ENCODE measurements at places on chromosomes 3 and 15.

DNA sequence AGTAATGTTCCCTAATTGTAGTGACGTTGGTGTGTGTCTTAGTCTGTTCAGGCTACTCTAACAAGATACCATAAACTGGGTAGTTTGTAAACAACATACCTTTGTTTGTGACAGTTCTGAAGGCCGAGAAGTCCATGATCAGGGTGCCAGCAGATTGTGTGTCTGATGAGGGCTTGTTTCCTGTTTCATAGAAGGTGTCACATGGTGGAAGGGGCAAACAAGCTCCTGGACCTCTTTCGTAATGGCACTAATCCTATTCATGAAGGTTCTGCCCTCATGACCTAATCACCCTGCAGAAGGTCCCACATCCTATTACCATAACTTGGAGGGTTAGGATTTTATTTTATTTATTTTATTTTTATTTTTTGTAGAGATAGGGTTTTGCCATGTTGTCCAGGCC is 11.1 kb downstream of the ATXN7 start:
- no peak for DNase-seq

DNA sequence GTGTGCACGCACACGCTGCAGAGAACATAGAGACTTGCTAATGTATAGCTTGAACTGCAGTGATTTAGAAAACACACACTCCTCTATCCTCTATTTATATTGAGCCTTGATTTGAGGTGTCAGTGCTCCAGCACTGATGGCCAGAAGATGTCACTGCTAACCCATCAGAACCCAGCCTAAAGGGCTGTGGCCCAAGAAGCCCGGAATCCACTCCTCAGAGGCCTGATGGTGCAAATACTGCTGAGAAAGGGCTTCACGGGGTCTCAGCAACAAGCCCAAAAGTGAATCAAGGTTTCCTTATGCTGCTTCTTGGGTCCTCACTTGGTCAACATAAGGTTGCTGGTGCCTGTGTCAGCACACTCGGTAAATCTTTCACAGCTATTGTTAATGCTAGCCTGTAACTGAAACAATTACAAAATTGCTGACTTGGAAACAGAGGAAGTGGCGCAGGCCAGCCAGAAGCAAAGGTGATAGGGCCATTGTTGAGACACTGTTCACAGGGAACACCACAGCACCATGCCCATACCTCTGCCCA is 60.3 kb downstream of the HEG1 start:
- DNase-seq, result peak; percentile 69

DNA sequence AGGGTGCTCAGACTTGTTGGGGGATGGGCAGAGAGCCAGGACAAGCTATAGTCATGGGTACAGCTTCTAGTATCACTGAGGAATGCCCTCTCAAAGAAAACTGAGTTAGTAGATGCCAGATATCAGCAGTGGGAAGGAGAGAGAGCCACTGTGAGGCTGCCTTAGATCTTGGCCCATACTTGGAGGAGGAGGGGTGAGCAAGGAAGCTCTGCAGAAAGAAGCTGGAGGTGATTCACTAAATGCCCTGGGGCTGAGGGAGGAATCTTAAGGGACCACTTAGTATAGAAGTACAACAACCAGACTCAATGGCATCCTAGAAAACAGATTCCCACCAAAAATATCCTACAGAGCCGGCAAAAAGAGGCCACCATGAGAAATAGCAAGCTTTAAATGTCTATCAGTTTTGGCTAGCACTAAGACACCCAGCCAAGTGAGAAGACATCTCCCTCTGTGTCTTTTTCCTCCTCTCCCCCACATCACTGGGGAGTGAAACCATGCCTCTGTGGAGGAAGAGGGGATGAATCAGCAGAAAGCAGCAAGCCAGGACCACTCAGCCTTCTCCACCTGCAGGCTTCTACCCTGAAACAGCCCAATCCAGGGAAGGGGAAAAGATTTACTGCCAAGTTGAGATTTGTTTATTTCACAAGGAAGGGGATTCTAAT is 282.5 kb upstream of the STT3B start:
- DNase-seq, result no peak

DNA sequence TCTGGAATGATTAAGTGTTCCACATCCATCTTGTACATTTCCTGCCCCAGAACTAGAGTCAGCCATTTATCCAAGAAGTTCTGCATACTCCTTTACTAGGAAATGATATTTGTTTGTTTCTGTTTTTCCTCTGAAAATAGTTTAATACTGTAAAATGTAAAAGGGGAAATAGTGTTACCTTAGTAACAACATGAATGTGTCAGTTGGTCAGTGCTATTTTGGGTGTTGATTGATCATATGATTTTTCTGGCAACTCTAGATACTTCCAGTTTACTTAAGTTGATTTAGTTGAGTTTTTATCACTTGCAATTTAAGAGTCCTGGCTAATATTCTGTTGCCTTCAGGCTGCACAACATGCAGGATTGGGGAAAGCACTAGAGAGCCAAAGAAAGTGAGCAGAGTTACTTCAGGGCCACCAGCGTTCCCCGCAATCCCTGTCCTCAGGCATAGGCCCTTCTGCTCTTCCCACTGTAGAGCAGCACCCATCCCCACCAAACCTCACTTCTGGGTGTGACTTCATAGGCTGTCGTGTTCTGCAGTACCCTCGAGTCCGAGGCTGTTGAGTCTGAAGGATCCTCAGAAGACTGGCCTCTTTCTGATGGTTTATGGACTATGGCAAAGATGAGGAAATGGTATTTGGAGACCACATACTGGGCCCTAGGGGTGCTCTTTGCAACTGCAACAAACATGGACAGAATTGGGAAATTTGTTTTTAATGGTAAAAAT is 69.0 kb downstream of the CHD2 start:
- no peak for DNase-seq

GRCh38 chr15:92725171-92725570 is 69.6 kb upstream of the FAM174B start:
- no peak for DNase-seq

DNA sequence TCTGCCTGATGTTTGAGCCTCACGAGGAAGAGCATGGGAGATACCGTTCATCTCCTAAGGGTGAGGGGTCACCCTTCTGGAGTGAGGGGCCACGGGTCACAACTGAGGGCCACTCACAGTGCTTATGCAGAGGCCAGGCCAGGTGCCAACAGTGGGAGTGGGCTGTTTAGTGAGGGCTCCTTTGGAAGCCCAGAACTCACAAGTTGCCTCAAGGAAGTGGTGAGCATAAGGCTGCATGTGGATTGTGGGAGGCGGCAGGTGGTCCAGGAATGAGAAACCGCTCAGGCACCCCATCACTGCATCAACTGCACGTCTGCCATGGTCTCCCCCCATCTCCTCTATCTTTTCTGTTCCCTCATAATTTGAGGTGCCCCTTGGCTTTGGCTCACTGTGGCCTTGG is 26.5 kb downstream of the SPSB4 start:
- DNase-seq, result no peak

GRCh38 chr15:90686435-90687218 is 30.5 kb upstream of the BLM start:
- DNase-seq, result no peak

GRCh38 chr3:189602471-189602870 is 28.7 kb upstream of the TP63 start:
- DNase-seq, result no peak

DNA sequence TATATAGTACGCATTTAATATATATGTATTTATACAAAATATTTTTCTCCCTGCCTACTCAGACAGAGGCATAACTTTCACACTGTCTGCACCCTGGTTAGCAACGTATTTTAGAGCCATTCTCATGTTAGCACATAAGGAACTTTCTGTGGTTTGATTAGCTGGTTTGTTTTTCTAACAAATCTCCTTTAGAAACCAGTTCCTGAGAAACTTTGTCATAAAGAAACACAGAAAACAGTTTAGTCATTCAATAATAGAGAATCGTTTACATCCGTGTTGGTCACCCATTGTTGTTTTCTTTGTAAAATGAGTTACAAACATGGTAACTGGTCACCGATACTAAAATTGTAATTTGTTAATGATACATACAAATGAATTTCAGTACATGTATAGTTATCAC is 5.9 kb upstream of the NGRN start:
- no peak for DNase-seq

DNA sequence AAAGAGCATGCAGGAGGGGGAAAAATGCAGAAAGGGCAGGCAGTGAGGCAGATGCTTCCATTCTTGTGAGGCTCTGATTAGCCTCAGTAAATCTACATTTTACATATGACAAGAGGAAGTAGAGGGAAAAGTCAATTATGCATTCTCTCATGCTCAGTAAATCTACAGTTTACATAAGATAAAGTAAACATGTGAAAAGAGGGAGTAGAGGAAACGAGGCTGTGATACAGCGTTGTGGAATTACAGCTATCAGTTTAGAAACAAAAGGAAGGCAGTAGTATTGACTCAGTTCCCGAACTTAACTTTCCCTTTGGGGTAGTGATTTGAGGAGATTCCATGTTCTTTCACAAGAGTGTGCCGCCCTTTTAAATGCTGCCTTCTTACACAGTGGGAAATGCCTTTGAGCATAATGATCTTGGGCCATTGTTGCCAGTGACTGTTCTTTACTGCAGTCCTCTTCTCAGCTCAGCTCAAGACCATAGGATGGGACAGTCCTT is 39.3 kb downstream of the OSTN start:
- no peak for DNase-seq

- no peak for DNase-seq
Observed at GRCh38 chr3:190911382-190911781, 48.9 kb upstream of the GMNC start.

- DNase-seq, result no peak
Observed at GRCh38 chr3:175149675-175150074, 290.5 kb downstream of the NAALADL2 start.

DNA sequence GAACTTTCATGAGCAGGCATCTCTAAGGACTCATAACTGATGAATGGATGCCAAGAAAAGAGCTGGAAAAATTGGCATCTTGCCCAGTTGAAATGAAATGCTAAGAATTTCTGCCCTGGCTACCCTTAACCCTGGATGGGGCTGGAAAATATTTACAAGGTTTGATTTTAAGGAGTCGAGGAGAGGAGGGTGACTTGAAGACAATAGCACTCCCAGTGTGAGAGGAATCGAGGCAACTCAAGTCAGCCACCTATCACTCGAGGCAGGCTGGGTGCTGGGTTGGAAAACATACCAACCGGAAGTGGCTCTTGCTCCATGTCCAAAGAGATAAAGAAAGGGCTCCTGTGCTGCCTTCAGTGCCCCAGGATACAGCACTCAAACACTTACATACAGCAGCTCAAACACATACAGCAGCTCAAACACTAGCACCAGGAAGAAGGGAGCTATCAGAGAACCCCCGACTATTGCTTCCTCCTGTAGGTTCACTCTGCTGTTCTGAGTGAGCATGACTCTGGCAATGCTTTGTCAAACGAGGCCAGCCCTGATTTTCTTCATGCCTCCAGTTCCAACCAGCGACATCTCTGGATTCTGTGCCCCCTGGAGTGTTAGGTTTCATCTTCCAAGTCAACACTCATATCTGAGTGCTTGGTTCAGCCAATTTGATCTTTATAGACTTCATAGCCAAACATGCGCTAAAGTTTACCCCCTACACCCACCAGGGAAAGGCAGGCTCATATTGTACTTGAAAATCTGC is 4.9 kb downstream of the PRICKLE2 start:
- no peak for DNase-seq

DNA sequence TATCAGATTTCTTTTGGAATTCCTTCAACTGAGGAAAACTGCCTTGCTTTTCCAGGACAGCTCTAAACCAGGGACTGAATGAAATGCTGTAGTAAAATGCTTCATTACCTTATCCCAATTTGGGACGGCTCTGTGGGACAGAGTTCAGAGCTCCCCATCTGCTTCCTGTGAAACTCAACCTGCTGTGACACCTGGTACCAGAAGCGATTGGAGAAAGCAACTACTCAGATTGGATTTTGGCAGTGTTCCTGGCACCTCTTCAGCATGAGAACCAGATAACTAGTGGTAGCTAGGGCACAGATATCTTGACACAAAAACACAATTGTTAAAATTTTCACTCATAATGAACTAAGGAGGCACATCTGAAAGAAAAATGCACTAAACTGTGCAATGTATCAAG is 539.1 kb downstream of the SI start:
- no peak for DNase-seq

GRCh38 chr3:55309336-55309735 is 177.8 kb downstream of the WNT5A start:
- DNase-seq, result no peak

DNA sequence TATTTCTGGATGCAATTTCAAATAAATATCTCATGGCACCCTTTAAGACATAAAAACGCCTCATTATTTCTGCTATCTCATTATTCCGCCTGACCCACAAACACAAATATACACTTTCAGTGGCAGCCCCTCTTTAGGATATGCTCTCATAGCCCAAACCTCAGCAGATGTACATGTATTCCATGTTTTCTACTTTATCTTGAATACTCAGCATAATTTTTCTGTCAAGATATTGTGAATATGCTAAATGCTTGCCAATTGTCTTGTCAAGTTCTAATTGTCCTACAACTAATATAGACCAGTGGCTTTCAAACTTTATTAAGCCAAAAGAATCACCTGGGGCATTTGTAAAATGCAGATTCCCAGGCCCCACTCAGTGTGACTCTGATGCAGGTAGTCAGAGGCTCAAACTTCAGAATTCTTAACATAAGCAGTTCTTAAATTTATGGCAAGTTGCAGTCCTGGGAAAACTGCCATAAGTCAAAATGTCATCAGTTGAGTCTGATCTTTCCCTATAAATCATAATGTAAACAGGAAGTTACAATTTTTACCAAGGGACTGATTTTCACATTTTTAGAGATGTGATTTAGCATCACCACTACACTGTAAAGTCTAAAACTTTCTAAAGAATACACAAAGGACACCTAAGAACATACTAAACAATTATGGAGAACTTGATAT is 135.1 kb downstream of the TBL1XR1 start:
- DNase-seq, result no peak

DNA sequence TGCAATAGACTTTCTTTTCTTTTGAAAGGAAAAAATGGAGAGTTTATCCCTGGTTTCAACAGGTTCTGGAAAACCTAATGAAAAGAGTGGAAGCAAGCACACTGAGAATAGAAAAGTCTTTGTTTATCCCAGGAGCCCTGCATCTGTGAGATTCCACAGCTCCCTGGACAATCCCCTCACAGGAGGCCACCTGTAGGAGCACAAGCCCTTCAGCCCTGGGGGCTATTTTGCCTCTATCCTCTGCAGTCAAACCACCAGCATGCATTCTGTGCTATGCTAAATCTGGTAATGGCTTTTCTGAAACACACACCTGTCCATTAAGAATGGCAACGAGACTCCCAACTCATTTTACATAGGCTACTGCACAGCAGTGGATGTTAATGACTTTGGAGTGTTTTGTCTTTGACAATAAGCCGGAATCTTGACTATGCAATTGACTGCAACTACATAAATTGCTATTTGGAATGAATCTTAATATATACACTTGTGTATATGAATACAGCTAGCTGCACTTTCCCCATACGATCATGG is 369.4 kb downstream of the NR2F2 start:
- no peak for DNase-seq

DNA sequence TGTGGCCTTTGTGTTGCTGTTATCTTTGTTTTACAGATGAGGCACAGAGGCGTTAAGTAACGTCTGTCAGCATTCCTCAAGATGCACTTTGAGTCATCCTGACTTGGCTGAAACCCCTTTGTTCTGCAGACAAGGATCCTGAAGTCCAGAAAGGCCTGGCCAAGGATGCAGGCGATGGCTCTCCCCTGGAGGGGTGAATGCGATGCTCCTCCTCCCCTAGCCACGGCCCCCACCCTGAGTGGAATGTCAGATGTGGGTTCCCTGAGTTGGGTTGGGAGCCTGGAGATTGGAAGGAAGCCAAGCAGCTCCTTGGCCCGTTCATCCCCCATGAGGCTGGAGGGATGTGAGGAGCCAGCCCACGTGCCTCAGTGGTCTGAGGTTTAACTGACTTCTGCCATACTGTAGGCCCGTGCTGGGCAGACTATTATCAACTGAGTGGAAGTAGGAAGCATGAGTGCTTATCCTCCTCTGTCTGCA is 43.3 kb downstream of the POMGNT2 start:
- no peak for DNase-seq
